Common myeloid progenitor, CD34-positive (primary cell): ENCODE measurements at places on chromosomes 5 and 9.

- no peak for DNase-seq
Measured at GRCh38 chr5:15501091-15501791, 1.3 kb downstream of the FBXL7 start.

GRCh38 chr5:72154076-72154756 lies 46.9 kb downstream of the MAP1B start:
- no peak for DNase-seq

- DNase-seq: no peak
Measured at GRCh38 chr5:29518176-29518575, 1675.3 kb upstream of the CDH6 start.

GRCh38 chr9:112640311-112640710 lies 77.6 kb downstream of the INIP start:
- DNase-seq: no peak
